Natural killer cell (primary cell): ENCODE measurements at places on chromosomes 5 and 9. TPM values are rescaled to one million over a fixed set of nuclear protein-coding genes. Genes with fewer than 3 reads are reported as not detected.

DNA sequence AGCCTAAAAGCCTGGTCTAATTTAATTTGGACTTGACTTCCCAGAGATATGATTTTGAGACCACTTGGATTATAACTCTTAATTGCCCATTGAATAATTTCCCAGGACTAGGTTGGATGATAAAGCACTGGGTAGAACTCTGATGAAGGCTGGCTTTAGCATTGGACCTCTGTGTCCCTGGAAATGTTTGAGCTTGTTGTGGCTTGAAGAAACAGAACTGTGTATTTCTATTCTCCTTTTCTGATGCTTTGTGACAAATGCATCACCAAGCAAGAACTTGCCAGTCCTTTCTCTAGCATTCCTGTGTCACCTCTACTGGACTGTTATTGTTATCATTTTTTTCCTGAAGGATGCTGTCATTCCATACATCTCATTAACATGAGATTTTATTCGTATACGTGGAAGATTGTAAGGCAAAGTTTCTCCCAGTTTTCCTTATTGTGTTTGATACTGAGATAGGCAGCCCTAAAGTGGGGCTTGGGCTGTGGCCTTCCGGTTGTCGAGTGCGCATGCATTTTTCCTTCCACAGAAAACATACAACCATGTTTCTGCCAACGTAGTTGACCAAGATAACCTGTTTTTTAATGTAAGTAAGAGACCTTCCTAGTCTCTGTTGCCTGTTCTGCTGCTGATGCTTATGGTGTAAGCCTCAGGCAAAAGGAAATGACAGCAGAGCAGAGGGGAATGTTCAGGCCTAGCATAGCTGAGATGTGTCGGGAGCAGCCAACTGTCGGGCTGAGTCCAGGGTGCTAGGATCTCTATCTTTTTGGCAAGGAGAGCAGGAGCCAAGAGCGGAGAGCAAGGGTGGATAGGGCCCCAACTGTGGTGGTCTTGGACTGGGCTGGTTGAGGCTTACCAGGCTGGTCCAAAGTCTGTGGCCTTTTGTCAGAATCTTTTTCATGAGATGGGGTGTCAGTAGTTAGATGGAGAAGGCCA lies 2.3 kb downstream of the NTRK2 start:
- H3K27ac ChIP-seq: no peak overlapping the region
- H3K4me1 ChIP-seq: peaks cover 27% of the 10 kb centered on the region
- no peak overlapping the region for H3K4me3 ChIP-seq
- DNase-seq: no peak
- H3K36me3 ChIP-seq: no peaks in the 10 kb centered on the region

DNA sequence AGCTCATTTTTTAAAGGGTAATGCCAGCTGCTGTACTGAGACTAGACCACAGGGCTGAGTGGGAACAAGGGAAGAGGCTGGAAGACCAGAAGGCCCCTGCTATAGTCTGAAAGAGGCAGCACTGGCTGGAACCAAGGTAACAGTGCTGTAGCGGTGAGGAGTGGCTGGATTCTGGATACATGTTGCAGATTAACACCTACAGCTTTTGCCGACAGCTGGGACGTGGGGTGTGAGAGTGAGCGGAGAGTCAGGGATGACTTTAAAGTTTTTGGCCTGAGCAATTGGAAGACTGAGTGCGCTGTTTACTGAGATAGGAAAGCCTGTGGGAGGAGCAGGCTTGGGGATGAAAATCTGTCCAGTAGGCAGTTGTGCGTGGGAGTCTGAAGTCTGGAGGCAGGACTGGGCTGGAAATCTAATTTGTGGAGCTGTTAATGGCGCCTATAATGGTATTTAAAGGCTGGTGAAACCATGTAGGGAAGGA lies 26.5 kb downstream of the AQP7 start:
- H3K4me1 ChIP-seq: no peaks in the 10 kb centered on the region
- H3K36me3 ChIP-seq: peaks cover 10% of the 10 kb centered on the region
- no peak overlapping the region for H3K27ac ChIP-seq
- no peak overlapping the region for H3K4me3 ChIP-seq
- DNase-seq: no peak

DNA sequence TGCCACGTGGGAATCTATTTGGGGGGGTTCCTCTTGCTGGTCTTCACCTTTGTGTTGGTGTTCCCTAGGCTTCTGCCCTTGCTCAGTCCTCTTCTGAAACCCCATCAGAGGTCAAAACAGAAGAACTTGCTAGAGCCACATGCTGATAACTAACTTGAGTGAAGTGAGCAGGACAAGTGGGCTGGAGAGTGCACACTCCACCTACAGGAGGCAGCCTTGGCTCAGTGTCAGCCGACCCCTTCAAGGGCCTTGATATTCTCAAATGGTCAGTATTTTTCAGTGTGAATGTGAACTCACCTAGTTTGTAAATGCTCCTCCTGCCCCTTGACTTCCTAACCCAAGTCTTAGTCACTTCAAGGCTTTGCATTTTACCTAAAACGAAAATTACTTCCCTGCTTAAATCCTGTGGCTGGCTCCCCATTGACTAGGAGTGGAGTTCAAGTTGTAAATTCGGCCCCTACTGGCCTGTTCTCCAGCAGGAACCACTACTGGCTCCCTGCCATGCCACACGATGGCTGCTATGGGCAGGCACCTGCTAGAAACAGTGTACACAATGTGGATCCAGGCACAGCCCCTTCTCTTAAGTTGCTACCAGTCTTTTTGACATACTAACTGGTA lies 3.6 kb upstream of the SLC1A3 start:
- no peaks in the 10 kb centered on the region for H3K4me1 ChIP-seq
- DNase-seq: no peak
- H3K27ac ChIP-seq: no peak overlapping the region
- H3K36me3 ChIP-seq: no peaks in the 10 kb centered on the region
- peaks cover 3% of the 10 kb centered on the region for H3K27me3 ChIP-seq

NR6A1 gene
- total RNA-seq: 0.75 TPM

- no peaks in the 10 kb centered on the region for H3K36me3 ChIP-seq
- H3K27me3 ChIP-seq: no peaks in the 10 kb centered on the region
- no peak for DNase-seq
- H3K4me3 ChIP-seq: no peak overlapping the region
- H3K4me1 ChIP-seq: peaks cover 26% of the 10 kb centered on the region
Measured at GRCh38 chr5:32843531-32843895, 132.4 kb downstream of the NPR3 start.

DNA sequence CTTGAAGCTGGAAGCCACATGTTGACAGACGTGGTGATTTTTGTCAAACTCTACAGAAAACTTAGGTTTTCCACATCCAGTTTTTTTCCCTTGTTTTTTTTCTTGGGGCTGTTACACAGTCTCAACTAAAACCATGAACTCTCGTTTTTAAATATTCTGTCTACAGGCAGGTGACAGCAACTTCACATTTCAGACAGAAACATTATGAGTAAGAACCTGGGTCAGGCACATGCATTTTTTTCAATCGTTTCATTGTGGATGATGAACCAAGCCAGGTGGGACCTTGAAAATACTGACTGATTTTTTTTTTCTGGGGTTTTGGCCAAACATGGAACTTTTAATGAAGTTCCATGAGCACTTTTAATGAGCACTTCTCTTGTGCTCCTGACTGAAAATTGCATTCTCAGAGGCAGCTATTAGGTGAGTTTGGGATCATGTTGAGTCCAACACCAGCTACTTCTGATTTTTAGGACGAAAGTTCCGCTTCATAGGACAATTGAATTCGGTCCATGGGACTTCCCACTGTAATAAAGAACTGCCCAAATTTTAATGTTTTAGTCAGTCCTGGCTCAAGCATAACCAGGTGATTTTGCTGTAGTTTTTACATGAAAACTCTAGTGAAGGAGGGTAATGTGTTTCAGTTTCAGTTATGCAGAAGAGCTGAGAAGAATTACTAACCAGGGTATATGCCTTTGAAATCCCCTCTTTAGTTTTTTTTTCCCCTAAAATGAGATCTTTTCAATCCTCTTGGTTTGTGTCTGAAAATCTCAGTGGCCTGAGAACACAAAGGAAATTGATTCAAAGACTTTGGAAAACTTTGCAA lies 93.2 kb upstream of the ADAMTS16 start:
- H3K4me1 ChIP-seq: no peaks in the 10 kb centered on the region
- H3K27ac ChIP-seq: no peak overlapping the region
- H3K36me3 ChIP-seq: no peaks in the 10 kb centered on the region
- no peaks in the 10 kb centered on the region for H3K27me3 ChIP-seq
- no peak overlapping the region for H3K4me3 ChIP-seq
- no peak for DNase-seq

DNA sequence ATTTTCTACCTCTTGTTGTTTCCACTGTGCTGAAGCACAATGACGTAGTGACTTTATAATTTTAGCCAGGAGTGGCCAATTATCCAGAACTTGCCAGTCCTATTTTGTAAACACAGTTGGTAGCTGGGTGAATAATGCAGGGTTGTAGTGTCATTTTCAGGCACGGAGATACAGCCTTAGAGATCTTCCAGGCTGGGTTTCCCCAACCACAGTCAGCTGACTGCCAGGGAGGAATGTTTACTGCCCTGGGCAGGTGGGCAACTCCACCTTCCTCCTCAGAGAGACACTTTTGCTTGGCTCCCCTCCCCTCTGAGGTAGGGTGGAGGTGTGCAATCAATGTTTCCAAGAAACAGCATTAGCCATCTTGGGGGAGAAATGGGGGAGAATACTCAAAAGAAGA lies 228.1 kb upstream of the NR4A3 start:
- DNase-seq: no peak
- H3K4me1 ChIP-seq: no peaks in the 10 kb centered on the region
- H3K4me3 ChIP-seq: no peak overlapping the region
- H3K27me3 ChIP-seq: no peaks in the 10 kb centered on the region

- H3K27me3 ChIP-seq: no peaks in the 10 kb centered on the region
- H3K27ac ChIP-seq: no peak overlapping the region
- H3K4me3 ChIP-seq: no peak overlapping the region
- no peaks in the 10 kb centered on the region for H3K36me3 ChIP-seq
- H3K4me1 ChIP-seq: no peaks in the 10 kb centered on the region
Measured at GRCh38 chr5:17917465-17917864, 283.2 kb downstream of the TAF11L14 start.

TAF11L5 gene
- total RNA-seq: not detected

- no peak overlapping the region for H3K4me3 ChIP-seq
- H3K27me3 ChIP-seq: no peaks in the 10 kb centered on the region
- no peak for DNase-seq
- H3K27ac ChIP-seq: no peak overlapping the region
Measured at GRCh38 chr9:31669311-31669710, 715.1 kb upstream of the ACO1 start.

DNA sequence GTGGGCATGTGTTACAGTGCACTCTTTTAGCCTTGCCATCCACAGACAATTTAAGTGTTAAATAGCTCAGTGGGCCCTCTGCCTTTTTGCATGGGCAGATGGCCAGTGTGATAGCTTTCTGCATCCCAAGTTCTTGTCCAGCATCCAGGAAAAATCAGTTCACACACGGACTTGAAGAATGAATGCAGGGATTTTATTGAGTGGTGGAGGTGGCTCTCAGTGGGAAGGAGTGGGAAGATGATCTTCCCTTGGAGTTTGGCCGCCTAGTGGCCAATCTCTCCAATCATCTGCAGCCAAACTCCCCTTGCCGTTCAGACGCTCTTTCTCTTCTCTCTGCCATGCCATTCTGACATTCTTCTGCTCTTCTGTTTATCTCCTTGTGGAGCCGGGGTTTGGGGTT lies 322.4 kb upstream of the GRAMD2B start:
- H3K4me3 ChIP-seq: no peak overlapping the region
- no peaks in the 10 kb centered on the region for H3K4me1 ChIP-seq
- DNase-seq: no peak
- H3K27me3 ChIP-seq: no peaks in the 10 kb centered on the region

DNA sequence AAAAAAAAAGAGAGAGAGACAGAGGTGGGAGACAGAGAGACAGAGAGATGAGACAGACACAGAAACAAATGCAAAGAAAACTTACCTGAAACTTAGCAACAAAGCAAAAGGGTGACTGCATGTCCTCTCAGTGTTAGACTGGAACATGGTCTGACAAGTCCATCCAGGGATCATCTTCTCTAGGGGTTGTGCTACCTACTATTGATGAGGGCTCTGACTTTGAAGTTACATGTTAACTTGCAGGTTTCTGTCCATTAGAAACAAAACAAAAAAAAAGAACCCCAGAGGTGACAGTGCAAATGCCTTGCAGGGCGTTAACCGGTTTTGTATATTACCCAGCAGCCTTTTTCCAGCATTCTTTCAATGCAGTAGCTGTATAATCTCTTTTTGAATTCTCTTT lies 13.6 kb upstream of the SPARC start:
- no peak overlapping the region for H3K27ac ChIP-seq
- no peak overlapping the region for H3K4me3 ChIP-seq
- H3K4me1 ChIP-seq: no peaks in the 10 kb centered on the region
- DNase-seq: no peak
- no peaks in the 10 kb centered on the region for H3K27me3 ChIP-seq
- no peaks in the 10 kb centered on the region for H3K36me3 ChIP-seq

KIF4B gene
- total RNA-seq: not detected

TMC1 gene
- total RNA-seq: not detected

GRCh38 chr5:179793468-179794139 lies at the start of gene LTC4S:
TSS of gene LTC4S (plus strand) at chr5:179793986. CDS start at chr5:179794081, 95 bp downstream.
- peaks cover 5% of the 10 kb centered on the region for H3K36me3 ChIP-seq
- no peak within 1 kb of the TSS for H3K4me3 ChIP-seq
- no peaks in the 10 kb centered on the region for H3K27me3 ChIP-seq
- peak within 1 kb of the TSS; percentile 6 for H3K27ac ChIP-seq
- DNase-seq: peak; percentile 51

DNA sequence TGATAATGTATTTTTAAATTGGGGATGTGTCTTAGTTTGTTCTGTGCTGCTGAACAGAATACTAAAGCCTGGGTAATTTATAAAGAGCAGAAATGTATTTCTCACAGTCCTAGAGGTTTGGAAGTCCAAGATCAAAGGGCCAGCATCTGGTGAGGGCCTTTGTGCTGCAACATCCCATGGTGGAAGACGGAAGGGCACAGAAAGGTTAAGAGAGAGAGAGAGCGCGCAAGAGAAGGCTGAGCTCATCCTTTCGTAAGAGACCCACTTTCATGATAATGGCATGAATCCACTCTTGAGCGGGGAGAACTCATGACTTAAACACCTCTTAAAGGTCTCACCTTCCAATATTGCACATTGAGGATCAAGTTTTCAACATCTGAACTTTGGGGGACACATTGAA lies 79.1 kb upstream of the GOLM1 start:
- no peaks in the 10 kb centered on the region for H3K27me3 ChIP-seq
- DNase-seq: no peak

GRCh38 chr5:68962757-68963484 lies 130.9 kb upstream of the SLC30A5 start:
- no peaks in the 10 kb centered on the region for H3K27me3 ChIP-seq
- no peaks in the 10 kb centered on the region for H3K36me3 ChIP-seq
- no peak overlapping the region for H3K4me3 ChIP-seq
- no peaks in the 10 kb centered on the region for H3K4me1 ChIP-seq
- no peak overlapping the region for H3K27ac ChIP-seq

- no peak overlapping the region for H3K27ac ChIP-seq
- no peaks in the 10 kb centered on the region for H3K27me3 ChIP-seq
- no peaks in the 10 kb centered on the region for H3K36me3 ChIP-seq
- no peak for DNase-seq
- no peak overlapping the region for H3K4me3 ChIP-seq
- H3K4me1 ChIP-seq: no peaks in the 10 kb centered on the region
Measured at GRCh38 chr9:109716631-109717030, 63.4 kb upstream of the PALM2AKAP2 start.
